Caki2 (cell line): ENCODE measurements at places on chromosomes 3 and 15. TPM values are rescaled to one million over a fixed set of nuclear protein-coding genes. Genes with fewer than 3 reads are reported as not detected.

GRCh38 chr3:193052354-193053045 lies 134.8 kb upstream of the MB21D2 start:
- no peak for DNase-seq

LIPH gene
- 14.8 and 23.9 TPM in 2 replicates for total RNA-seq

- no peak for DNase-seq
Observed at GRCh38 chr15:70514251-70514650, 249.1 kb downstream of the UACA start.

POTEB gene
- not detected in 2 replicates for total RNA-seq

DNA sequence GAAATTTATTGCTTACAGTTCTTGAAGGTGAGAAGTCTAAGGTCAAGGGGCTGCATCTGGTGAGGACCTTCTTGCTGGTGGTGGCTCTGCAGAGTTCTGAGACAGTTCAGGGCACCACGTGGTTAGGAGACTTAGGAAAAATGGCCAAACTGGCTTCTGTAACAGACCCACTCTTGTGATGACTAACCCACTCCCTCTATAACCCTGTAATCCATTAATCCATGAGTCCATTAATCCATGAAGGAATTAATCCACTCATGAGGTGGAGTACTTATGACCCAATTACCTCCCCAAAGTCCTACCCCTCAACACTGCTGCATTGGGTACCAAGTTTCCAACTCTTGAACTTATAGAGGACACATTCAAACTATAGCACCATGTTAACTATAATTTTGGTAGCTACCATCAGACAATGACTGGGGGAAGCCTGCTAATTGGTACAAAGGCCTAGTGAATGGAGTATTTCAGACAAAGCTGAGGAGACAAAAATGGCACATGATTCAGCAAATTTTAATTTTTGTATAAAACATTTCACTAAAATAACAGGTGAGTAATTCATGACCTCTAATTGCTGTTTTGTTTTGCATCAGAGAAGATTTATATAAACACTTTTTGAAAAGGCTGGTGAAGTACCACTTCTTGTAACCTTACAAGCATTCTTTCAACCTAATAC lies 374.1 kb upstream of the TBL1XR1 start:
- DNase-seq = no peak
